ENCODE measurements at places on chromosomes 12 and 14.

DNA sequence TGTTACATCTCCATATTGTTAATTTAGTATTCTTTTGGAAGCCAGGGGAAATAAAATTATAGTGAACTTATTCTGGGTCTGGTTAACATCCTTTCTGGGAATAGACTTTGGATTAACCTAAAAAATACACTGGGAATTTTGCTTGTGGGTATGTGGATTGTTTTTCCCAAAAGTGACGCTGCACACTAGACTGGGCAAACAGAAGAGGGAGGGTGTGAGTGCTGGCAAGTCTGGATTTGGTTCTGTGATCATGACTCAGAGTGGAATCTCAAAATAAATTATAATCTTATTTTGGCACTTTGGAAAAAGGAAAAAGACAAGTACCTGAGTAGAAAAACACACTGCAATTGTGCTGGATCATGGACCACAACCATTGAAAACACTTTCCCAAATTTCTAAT is 15.2 kb upstream of the LUM start:
- no peak for DNase-seq

DNA sequence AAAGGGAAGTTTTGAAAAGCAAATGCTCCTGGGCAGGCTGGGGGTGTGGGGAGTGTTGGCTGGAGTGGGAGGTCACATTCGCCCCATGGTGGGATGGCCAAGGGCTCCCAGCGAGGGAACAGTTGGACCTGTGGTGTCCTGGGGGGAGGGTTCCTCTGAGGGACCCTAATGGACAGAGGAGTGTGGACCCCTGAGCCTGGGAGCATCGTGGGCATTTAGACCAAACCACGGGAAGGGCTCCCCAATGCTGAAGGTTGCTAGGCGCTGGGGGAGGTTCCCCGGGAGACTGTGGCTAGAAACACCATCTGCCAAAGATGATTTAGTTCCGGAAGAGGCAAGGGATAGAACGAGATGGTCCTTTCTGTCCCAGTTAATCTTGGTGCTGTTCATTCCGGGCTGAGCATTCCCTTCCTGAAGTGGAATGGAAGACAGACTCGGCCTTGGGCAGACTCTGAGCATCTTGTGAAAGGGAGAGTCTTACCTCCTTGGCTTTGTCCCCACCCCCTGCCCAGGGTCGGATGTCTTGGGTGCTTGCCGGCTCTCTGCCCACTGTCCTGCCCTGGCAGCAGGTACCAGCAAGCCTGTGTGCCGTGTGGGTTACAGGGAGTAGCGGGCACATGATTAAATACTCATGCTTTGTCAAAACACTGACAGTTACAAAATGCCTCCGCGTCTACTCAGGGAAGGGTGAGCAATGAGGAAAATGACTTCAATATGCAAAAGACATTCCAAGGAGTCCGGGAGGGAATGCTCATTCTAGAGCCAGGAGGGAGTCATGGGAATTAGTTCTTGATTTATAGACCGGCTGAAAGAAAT is 215.9 kb downstream of the CACNA1C start:
- DNase-seq = no peak

- no peak for DNase-seq
Measured at GRCh38 chr12:56338308-56339157, at the start of gene IL23A. Gene IL23A (plus strand): TSS chr12:56338884. CDS start chr12:56339045, 161 bp downstream.

DNA sequence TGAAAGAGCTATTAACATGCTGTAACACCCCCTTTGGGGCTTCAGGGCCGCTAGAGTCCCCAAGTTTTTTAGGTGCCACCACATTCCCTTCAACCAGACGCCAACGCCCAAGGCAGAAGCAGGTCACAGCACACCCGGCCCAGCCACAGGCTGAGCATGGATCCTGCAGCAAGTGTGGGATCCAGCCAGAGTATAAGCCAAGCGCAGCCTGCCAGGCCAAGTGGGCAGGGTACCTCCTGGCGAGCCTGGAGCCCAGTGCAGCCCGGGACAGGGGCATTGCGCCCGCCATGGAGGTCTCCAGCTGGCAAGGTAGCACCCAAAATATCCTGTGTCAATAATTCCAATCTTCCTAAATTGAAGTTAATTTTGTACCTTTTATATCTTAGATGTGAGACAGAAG is 55.5 kb downstream of the EML5 start:
- DNase-seq = no peak

DNA sequence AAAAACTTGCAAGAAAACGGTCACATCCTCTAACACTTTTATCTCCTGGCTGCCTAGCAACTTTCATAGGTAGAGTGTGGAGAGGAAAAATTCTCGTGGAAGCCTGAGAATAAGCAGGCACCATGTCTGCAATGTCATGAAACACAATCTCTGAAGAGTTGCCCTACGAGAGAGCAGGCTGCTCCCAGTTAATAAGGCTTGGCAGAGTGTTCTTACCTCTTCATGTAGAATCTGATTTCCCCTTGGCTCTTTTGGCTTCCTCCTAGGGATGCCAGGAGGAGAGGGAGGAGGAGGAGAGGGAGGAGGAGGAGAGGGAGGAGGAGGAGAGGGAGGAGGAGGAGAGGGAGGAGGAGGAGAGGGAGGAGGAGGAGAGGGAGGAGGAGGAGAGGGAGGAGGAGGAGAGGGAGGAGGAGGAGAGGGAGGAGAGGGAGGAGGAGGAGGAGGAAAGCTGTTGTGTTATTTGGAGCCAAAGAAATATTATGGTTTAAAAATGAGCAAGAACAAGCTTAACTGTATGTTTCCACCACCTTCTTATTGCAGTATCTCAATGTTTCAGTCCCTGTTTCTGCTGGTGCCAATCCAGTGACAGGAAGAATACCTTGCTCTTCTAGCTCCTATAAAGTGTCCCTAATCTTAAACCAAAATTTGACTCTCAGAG is 52.9 kb downstream of the EGLN3 start:
- no peak for DNase-seq

- DNase-seq = peak; percentile 87
Measured at GRCh38 chr14:81062816-81063215, 107.4 kb downstream of the TSHR start.

- no peak for DNase-seq
Measured at GRCh38 chr12:54053003-54053750, 458 bp upstream of the HOXC4 start.

GRCh38 chr12:112711026-112711425 is 80.5 kb upstream of the RPH3A start:
- DNase-seq = no peak

DNA sequence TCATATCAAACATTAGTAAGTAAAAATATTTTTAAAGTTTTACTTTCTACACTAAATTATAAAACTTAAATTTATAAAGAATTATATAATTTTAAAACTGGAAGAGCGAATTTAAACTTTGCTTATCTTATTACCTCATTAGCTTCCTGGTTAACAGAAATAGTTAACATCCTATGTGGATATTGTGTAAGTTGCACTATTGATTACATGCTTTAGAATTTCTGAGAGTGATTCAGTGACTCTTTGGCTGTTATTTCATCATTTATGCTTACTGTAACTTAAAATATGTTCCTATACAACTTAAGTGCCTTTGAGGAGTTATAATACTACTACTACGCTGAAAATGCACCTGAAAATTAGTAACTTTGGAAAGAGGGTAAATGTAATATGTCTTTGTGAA is 101.4 kb downstream of the FOXA1 start:
- no peak for DNase-seq

DNA sequence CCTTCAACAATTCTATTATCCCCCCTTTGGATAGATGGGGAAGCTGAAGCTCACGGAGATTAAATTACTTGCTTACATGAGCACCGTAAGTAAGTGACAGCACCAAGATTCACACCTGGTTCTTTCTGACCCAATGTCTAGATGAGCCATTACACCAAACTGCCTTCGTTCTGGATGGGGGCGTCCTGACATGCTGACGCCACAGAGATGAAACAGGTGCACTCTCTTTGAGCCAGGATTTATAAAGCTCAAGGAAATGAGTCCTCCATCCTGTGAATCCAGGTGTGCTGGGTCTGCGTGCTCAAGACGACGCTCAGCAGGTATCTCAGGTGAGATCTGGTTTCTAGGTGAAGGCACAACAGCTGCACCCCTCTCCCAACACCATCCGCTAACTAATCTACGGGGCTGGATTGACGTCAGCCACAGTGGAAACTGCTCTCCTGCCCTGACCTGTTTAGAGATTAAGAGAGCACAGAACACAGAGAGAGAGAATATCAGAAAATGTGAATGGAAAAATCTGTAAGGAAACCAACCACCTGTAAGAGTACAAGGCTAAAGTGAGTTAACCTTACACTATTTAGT is 61.6 kb downstream of the KSR2 start:
- no peak for DNase-seq

- DNase-seq = peak; percentile 12
Measured at GRCh38 chr12:96886998-96887677, 19.9 kb upstream of the NEDD1 start.

GRCh38 chr14:92513966-92514843 is 624 bp downstream of the RIN3 start:
- peak; percentile 30 for DNase-seq

GRCh38 chr14:46480817-46481216 is 170.8 kb downstream of the RPL10L start:
- DNase-seq = peak; percentile 71

DNA sequence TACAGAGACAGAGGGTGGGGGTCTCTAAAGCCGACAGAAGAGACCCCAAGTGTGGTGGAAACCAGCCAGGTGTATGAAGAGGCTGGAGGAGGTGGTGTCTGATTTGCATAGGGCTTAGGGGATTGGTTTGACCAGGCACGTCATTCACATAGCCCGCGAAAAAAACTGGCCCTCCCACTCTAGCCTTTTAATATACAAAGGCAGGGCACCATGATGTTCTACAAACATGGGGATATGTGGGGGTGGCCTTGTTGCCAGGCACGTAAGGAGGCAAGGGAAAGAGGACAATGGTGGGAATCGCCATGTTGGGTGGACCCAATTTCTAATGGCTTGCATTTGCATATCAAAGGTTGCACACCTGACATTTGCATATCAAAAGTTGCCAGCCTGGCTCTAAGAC is 13.2 kb downstream of the LALBA start:
- no peak for DNase-seq

- DNase-seq = no peak
Measured at GRCh38 chr12:64810831-64811230, 13.6 kb upstream of the TBC1D30 start.

DNA sequence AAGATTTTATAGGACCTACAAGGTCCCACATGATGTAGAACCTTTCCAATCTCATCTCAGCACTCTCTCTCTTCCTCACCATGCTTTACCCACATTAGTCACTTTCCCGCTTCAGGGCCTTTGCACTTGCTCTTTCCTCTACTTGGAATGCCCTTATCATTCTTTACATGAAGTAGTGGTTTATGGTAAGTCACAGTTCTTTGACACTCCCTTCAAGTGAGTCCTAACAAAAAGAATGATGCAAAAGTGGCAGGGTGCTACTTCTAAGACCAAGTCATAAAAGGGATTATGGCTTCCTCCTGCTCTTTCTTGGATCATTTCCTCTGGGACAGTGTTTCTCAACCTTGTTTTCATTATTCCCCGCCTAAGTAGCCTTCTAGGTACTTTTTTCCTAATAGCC is 13.1 kb downstream of the TMBIM4 start:
- peak; percentile 6 for DNase-seq

DNA sequence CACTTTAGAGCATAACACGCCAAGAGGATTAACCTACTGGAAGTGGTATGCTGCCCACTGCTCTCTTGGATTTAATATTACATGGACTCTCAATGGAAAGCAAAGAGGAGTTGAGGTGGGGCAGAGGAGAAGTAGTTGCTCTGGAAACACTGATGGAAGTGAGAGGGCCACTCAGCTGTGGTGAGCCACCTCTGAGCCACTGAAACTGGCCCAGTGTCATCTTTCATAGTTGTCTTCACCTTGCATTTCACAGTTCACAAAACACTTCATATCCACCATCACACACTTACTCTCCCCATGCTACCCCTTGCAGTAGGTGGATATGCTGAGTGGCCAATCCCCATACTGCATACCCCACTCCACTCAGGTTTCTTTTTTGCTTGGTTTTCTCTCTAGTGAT is 12.2 kb upstream of the PCED1B start:
- DNase-seq = no peak

GRCh38 chr12:108853981-108854446 is 3.4 kb downstream of the SSH1 start:
- peak; percentile 18 for DNase-seq

DNA sequence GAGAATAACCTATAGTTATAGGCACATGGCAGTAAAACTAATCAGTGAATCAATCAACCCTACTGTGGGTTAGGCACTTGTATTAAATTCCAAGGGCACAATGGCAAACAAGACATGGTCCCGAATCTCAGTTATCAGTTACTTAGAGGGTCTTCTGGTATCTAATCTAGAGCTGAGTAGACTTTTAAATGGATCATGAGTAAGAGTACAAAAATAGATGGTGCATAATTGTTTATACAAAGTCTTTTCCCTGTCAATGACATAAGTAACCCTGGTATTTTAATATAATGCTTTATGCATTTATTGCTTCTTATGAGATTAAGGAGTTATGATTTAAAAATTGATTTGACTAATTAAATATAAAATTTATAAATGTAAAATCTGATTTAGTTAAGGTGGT is 23.0 kb upstream of the KCNJ8 start:
- DNase-seq = no peak

GRCh38 chr14:31300296-31300695 is 92.7 kb upstream of the HECTD1 start:
- no peak for DNase-seq

GRCh38 chr12:15118955-15119354 is 102.3 kb downstream of the RERG start:
- DNase-seq = no peak

- no peak for DNase-seq
Measured at GRCh38 chr12:65546528-65546927, 268.0 kb downstream of the MSRB3 start.
